ENCODE measurements at places on chromosomes 3 and 15. TPM values are rescaled to one million over a fixed set of nuclear protein-coding genes. Genes with fewer than 3 reads are reported as not detected.

The ZNF106 gene
- 20.2 TPM for total RNA-seq

The PLXND1 gene
- total RNA-seq: 29.5 TPM

The CLEC3B gene
- 25.5 TPM for total RNA-seq

The FBXW12 gene
- not detected for total RNA-seq

- no peak for DNase-seq
These were observed 20.4 kb downstream of the BHLHE40 start for GRCh38 chr3:4999531-5000184.

GRCh38 chr15:100783760-100784492 lies 95.7 kb upstream of the ALDH1A3 start:
- DNase-seq: peak; percentile 33

- peak; percentile 82 for DNase-seq
These were observed 1.4 kb downstream of the ST6GAL1 start for GRCh38 chr3:186931532-186932280.

DNA sequence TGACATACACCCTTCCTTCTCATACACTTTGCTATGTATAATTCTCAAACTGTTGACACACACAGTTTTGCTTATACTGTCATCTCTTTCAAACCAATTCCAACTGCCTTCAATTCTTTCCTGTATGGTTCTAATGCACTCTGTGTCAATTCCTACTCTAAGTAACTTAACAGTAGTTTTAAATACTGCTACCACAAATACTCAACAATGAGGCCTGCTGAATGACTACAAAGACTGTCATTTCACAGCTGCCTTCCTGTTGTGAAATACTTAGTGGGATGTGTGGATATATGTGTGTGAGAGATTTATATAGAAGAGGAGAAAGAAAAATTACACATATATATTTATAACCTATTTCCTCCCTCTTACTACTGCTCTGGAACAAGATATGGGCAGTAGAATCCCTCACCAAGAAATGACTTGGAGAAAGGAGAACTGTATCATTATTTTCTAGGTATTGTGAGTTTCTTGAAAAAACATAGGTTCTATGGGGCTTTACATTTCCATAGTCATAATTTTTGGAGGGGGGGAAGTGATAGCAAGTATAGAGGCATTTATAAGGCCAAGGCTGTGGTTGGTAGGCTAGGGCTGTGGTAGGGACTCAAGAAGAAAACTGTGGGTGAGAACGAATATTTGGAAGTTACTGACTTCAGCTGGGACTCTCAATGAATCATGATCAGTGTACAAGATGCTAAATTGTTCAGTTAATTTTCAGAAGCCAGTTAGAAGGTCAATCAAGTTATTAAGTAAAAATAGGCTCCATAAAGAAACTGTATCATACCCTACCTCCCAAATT lies 88.7 kb downstream of the ANKRD28 start:
- DNase-seq: no peak

- no peak for DNase-seq
These were observed 4.5 kb upstream of the SSUH2 start for GRCh38 chr3:8648909-8649741.

GRCh38 chr15:63514531-63514943 lies 10.1 kb downstream of the USP3 start:
- DNase-seq: no peak

DNA sequence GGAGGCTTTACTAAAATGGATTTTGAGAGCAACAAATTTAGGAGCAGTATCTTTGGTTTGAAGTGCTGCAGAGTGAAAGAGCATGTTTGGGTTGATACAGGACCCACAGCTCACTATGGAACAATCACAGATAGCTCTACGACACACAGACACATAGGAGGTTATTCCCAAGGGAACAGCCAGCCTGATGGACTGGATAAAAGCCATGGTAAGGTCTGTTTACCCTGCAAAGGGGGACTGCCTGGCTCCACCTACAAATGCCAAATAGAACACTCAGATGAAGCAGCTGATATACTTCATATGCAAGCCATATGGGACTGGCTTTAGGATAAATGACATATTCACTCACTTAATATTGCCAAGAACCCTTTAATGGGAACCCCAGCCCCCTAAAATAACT lies 75.4 kb downstream of the CDC25A start:
- DNase-seq: no peak

DNA sequence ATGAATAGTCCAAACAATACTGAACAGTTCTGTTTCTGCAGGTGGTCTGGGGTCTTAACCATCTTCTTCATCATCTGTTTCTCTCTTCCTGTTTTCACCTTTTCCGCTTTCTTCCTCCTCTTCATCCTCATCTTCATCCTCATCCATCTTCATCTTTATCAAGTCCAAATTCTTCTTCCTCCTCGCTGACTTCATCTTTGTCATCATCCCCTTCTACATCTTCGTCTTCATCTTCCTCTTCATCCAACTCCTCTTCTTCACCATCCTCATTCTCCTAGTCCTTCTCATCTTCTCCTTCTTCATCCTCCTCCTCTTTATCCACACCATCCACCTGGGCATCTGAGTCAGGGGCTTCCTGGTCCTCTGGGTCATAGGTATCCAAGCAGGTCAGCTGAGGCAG lies 16.5 kb upstream of the CFAP161 start:
- DNase-seq: no peak

DNA sequence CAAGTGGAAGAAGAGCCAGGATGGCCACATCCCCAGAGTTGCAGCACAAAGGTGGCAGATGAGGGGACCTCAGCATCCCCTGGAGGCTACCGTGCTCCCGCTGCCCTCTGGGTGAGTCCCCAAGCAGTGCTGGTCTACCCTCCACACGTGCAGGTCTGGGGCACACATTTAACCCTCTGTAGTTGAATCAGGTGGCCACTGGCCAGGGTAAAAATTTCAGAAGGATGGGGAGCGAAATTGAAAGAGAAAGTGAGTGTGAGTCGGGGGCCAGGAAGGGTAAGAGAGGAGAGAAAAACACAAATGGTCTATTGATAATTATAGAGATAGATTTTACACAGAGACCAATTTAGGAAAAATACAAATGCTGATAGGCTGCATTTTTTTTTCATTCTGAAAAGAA lies 139.5 kb upstream of the EIF1B start:
- peak; percentile 26 for DNase-seq

DNA sequence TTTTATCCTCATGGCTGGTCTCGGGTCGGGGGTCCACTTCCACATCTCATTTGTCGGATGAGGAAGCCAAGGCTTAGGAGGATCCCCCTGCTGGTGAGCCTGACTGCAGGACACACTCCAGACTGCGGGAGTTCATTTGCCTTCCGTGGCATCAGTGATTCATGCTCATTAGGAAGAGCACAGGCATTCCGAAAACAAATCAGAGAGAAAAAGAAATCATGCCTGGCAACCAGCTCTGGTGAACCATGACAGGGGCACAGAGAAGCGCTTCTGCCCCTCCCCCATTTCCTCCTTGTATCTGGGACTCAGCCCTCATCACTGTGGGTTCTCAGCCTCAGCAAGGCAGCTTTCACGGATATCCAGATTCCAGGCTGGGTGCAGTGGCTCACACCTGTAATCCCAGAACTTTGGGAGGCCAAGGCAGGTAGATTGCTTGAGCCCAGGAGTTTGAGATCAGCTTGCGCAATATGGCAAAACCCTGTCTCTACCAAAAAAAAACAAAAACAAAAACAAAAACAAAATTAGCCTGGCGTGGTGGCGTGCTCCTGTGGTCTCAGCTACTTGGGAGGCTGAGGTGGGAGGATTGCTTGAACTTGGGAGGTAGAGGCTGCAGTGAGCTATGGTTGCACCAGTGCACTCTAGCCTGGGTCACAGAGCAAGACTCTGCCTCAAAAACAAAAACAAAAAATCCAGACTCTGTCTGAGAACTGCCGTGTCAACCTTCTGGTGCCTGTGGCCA lies 28.4 kb downstream of the IRAK2 start:
- DNase-seq: no peak

DNA sequence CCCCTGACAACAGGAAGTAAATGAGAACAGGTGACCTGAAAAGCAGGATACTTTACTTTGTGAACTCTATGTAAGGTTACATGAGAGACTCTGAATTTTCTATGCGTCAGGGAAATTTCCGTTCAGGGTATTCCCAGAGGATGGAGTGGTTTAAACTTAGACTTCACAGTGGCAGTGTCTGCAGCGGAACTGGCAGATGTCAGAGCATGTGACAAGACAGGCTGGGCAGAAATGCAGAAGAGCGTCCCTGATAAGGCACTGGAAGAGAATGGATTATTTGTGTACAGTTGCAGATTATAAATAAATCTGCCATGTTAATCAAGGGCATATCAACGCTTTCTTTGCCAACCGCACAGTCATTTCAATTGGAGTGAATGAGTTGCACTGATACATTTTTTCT lies 598.4 kb upstream of the ZNF717 start:
- DNase-seq: no peak

- DNase-seq: no peak
These were observed 137.1 kb downstream of the IGF1R start for GRCh38 chr15:98785431-98785806.

DNA sequence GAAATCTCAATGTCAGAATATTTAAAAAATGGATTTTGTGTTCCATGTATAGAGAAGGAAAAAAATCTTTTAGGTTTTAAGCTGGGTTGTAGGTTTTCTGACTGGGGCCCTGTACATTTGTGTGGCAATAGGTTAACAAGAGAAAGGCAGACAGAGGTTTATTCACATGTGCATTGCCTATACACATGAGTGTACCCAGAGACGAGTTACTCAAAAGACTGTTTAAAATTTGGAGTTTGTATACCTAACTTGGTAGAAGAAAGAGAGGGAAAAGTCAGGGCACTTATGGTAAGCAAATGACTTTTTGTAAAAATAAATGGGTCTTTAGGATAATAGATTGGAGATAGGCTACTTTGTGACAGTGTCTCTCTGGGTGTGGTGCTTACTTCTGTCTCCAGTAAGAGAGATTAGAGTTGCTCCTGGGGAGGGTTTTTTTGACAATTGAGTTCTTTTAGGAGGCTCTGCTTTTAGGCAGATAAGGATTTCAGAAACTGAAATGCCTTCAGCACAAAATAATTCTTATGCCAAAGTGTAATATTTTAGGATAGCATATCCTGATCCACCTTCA lies 225.2 kb downstream of the TCF12 start:
- DNase-seq: no peak

- DNase-seq: no peak
These were observed 202.7 kb downstream of the EDEM1 start for GRCh38 chr3:5390221-5390620.

DNA sequence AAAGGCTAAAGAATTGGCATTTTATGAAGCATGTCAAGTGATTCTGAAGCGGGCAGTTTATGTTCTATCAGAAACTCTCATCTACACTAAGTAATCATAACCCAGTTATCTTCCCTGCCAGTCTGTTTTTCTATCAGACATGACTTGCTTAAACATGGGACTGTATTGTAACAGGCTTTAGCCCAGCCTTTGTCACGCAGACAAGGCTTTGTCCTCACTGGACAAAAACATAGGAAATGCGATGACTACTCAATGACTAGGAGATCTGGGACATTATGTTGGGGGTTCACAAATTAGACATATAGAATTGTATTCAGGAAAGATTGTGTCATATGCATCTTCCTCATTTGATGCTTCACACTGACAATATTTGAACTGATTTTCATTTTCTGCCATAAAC lies 115.5 kb downstream of the GADL1 start:
- DNase-seq: no peak

DNA sequence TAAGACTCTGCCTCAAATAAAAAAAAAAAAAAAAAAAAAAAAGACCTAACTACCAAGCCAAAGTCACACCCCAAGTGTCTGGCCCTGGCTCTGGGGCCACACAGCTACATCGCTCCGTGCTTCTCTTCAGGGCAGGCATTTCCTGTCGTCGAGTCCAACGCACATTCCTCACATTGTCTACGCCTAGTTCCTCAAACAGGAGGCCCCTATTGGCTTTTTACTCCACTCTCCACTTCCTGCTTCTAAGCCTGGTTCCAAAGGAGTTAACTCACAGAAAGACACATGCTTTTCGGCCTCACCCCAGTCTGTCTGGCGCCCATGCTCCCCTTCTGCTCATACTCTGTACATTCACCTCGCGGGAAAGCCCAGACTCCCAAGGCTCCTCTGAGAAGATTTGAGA lies 28.8 kb downstream of the KNG1 start:
- DNase-seq: peak; percentile 54

DNA sequence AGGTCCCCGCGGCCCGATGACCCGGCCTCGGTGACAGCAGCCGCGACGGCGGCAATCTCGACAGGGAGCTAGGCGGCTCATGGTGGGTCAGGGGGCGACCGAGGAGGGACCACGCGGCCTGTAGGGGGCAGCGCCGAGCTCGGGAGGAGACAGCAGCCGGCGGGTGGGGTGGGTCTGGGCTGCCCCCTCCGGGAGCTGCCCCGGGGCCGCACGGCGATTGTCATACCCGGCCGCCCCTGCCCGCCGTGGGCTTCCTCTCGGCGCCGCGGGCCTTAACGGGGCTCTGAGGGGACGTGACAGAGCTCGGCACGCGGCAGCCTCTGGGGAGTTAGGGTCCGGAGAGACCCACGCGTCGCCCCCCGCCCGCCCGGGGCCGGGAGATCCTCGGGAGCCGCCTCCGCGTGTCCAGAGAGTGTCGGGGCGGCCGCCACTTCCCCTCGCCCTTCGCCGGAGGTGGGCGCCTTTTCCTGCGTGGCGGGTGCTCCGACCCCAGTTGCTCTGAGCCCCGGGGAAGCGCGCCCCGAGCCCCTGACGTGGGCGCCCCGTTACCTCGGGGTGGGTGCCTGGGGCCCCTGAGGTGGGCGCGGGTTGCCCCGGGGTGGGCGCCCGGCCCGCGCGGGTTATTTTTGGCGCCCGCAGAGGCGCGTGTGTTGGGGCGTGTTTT lies 539 bp upstream of the PLCL2 start:
- DNase-seq: peak; percentile 71

DNA sequence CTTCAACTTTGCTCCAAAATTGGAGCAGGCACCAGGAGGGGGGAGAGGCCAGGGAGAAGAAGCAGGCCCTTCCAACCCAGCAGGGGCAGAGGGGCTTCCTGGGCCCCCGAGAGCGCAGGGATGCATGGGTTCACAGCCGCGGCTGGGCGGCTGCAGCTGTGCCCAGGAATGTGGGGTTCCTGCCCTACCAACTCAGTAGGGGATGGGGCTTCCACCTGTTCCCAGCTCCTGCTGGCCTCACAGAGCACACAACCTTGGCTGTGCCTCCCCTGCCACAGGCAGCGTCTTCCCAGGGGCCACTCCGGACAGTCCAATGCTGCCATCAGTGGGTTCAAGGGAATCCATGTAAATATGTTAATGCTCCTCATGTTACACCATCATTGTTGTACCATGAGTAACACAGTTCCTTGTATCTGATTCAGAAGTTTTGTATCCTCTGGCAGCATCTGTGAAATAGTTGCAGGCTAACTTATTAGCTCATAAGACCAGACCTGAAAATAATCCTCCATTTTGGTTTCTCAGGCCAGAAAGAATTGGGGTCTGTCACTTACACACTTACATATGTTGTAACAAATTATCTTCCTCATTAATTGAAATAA lies 12.1 kb upstream of the SIAH2 start:
- DNase-seq: no peak
